Jurkat, Clone E6-1 (cell line): ENCODE measurements at places on chromosomes 5 and 9.

DNA sequence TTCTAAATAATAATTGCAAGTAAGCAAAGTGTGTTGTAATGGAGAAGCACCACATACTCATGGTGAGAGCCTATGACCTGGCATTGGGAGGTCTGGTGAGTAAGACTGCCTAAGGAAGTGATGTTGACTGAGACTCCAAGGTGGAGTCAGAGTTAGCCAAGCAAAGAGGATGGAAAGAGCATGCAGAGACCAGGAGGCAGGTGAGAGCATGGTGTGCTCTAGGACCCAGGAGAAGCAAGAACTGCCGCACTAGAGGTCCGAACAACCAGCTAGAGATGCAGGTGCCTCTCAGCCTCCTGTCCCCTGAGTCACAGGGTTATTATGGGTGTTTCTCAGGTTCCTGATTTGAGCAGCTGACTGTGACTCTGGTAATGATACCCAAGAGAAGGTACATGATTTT lies 27.3 kb downstream of the ANP32B start:
- DNase-seq, result no peak

DNA sequence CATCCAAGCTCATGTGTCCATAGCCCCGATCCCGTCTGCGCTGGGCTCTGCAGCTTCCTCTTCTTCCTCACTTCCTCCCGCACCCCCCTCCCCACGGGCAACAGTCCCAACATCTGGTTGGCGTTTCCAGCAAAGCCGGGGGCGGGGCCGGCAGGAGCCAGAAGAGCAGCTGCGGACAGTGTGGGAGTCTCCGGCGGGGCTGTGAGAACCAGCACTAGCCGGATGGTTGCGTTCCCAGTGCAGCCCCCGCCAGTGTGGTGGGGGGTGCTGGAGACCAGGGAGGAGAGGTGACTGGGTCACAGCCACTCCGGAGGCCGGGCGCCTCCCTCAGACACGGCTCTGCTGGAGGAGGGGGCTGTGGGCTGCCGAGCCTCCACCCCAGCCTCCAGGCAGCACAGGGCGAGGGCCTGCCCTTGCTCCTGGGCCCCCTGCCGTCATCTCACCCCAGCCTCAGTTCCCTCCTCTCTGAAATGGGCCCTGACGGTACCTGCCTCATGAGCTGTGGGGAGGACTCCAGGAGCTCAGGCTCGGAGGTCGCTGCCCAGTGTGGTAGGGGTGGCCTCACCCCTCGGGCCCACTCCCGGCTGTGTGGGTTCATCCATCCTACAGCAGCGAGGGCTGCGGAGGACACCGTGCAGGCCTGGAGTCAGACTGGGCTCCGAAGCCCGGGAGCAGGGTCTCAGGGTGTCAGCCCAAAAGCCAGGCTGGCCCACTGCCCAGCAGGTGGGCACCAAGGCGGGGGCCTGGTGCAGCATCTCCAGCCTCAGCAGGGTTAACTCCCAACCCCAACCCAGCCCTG lies 41.5 kb upstream of the NOTCH1 start:
- DNase-seq, result no peak

DNA sequence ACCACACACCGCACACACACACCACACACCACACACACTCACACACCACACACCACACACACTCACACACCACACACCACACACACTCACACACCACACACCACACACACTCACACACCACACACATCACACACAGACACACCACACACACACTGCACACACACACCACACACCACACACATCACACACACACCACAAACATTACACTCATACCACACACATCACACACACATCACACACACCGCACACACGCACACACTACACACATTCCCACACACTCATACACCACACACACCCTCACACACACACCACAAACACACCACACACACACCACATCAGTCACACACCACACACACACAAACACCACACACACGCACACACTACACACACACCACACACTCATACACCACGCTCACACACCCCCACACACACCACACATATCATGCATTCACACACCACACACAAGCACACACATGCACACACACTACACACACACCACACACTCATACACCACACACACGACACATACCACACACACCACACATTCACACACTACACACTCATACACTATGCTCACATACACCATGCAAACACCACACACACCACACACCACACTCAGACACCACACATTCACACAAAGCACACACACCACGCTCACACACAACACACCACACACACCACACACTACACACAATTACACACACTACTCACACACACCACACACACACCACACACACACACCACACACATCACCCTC lies 1.1 kb upstream of the UBE2QL1 start:
- no peak for DNase-seq

GRCh38 chr9:84978661-84979060 lies 309.1 kb downstream of the NTRK2 start:
- no peak for DNase-seq

- DNase-seq, result no peak
Measured at GRCh38 chr9:35000535-35001284, 11.2 kb downstream of the DNAJB5 start.

DNA sequence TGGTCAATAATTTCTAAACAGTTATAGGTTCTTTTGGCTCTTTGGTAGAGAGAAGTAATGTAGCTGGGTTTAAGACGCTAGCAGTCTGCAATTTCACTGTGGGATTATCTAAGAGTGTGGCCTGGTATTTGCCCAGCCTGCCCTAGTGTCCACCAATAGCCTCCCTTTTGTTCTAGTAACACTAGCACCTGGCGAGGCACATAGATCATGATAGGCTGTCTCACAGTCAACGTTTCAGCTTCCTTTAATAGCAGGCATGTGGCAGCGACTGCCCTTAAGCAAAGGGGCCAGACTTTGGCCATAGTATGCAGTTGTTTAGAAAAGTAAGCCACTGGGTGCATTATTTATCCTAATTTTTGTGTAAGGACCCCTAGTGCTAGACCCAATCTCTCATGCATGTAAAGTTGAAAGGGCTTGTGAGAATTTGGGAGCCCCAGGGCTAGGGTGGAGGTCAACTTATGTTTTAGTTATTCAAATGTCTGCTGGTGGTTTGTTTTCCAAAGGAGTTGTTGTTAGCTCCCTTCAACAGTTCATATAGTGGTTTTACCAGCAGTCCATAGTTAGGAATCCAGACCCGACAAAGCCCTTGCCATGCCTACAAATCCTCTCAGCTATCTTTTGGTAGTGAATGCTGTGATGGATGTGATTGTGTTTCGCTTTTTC lies 274.3 kb downstream of the HTR1A start:
- no peak for DNase-seq
